ENCODE measurements at places on chromosomes 2 and 18.
A peak's percentile ranks its signal among the peaks of the same experiment; 100 is the strongest.

GRCh38 chr2:227414846-227415245 is 27.1 kb upstream of the SCYGR1 start:
- DNase-seq: no peak

GRCh38 chr2:150403457-150403856 is 84.0 kb downstream of the RND3 start:
- DNase-seq: no peak

DNA sequence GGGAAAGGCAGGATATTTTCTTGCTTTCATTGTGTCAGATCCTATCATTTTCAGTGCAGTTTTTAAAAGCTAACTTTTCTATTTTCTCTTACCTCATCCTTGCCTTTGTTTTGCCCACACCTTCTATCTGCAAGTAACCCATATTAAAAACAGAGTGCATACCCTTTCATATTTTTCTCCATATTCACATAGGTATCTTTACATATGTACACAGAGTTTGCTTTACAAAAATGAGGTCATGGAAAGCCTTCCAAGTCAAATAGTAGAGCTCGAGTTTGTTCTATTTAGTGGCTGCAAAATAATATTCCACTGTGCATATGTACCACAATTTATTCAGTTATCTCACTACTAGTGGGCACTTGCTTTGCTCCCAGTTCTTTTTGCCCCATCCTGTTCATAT is 3.9 kb upstream of the DHRS9 start:
- no peak for DNase-seq

DNA sequence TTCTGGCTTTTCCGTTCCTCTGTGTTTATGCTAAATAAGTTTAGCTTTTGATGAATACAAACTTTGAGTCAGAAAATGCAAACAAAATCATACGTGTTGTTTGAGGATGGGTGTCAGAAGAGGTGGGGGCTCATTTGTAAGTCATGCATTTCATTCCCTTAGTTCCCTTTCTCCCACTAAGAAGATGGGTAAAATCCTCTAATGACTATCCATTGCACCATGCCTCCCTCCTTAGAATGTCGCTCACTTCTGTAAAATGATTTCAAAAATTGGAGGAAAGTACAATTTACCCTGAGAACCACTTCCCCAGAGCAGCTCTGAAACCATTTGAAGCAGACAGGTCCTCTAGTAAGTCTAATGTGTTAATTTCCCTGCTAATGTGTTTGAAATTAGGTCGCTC is 629.6 kb upstream of the VRK2 start:
- no peak for DNase-seq

GRCh38 chr2:160223560-160223959 is 23.5 kb upstream of the ITGB6 start:
- no peak for DNase-seq

GRCh38 chr2:128710729-128711128 is 392.1 kb upstream of the HS6ST1 start:
- no peak for DNase-seq

GRCh38 chr2:53559302-53559966 is 208.2 kb upstream of the CHAC2 start:
- DNase-seq: no peak

DNA sequence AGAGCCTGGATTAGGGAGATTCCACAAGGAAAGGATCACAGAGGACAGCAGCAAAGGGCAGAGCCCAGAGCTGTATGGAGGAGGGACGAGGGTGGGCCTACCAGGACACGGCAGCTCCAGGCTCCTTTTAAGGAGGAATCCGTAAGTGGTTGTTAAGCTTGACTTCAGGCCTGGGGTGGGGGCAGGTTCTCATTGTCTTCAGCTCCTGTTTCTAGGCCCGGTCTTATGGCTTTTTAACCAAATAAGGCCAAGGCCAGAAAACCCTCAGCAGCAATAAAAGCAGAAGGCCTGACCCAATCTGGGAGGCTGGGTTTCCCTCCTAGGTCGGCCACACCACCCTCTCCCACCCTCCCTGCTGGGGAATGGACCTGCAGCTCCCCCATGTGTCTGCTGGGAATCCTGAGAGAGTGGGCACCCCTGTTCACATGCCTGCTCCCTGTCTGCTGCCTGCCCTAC is 111.2 kb downstream of the PLB1 start:
- DNase-seq: no peak

GRCh38 chr18:55048892-55049291 is 89.6 kb upstream of the CCDC68 start:
- DNase-seq: peak; percentile 30

GRCh38 chr2:221309892-221310583 is 262.1 kb downstream of the EPHA4 start:
- no peak for DNase-seq

DNA sequence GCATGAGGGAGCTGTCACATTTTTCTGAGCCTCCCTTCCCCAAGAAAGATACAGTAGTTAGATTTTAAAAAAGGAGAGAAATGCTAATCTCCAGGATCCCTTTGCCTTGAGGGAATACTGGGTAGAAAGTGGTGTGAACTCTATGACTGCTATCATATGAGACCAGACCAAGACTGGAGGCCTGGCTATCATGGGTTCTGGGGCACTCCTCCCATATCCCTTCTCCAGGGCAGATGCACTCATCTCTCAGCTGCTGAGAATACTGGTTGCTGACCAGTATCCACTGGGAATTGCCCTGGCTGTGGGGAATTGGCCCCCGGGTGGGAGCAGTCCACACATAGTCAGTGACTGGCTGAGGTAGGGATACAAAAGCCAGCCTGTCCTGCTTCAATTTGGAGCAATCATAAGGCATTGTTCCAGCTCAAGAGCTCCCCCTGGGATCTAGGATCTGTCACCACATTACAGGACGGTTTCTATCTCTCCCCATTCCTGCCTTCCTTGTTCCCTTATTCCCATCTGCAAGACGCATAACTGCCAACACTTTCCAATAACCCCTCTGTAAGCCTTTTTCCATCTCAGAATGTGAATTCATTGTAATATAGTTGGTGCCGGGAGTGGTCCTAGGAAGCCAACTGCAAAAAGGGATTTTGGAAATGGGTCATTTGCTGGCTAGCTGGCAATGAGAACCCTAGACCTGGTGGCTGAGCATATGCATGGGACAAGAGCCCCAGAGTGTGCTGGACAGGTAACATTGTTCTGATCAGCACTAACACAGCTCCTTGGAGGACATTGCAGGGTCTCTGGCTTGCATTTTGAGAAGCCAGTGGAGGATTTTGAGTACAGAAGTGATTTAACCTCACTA is 35.4 kb upstream of the REEP1 start:
- DNase-seq: peak; percentile 64

- DNase-seq: no peak
Observed at GRCh38 chr18:58320907-58321561, 277.0 kb downstream of the NEDD4L start.

GRCh38 chr18:14917311-14917710 is 169.3 kb downstream of the ANKRD30B start:
- DNase-seq: no peak

DNA sequence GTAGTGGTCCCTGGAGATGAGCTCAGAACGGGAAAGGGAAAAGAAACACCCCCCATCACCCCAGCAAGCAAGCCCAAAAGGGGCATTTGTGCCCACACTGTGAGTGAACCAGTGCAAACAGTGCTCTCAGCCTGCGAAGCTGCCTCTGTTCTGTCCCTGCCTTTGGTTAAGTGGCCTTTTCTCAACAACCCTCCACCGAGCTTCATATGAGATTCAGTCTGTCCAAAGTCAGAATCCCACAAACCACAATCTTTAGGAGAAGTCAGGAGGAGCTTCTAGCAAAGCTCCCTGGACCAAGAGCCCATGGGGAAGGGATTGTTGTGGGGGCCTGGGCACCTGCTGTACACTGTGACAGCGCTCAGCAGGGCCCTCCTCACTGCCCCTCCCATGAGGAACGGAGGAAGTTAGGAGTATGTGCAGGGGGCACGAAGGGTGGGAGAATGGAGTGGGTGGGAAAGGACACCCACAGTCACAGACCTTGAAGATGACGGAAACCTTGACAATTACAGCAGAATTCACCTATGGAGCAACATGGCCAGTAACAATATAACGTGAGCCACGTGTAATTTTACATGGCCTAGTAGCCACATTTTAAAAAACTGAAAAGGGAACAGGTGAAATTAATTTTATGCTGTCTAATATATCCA is 119.5 kb downstream of the SMAD7 start:
- no peak for DNase-seq

DNA sequence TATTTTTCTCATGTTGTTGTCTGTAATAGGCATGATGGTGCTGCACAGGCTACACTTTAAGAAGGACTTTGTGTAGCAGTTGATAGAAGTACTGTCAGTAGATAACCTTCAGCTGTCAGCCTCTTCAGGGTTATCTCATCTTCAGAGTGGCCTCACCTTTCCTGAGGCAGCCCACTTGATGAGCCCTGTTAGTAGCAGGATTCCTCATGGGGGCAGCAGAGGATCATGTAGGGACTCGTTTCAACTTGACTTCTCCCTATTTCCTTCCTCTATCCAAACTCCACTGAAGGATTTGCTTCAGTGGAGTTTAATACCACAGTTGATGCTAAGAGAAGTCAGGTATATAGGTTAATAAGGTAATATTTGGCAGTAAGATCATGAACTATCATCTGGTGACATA is 530.3 kb upstream of the FSIP2 start:
- no peak for DNase-seq

DNA sequence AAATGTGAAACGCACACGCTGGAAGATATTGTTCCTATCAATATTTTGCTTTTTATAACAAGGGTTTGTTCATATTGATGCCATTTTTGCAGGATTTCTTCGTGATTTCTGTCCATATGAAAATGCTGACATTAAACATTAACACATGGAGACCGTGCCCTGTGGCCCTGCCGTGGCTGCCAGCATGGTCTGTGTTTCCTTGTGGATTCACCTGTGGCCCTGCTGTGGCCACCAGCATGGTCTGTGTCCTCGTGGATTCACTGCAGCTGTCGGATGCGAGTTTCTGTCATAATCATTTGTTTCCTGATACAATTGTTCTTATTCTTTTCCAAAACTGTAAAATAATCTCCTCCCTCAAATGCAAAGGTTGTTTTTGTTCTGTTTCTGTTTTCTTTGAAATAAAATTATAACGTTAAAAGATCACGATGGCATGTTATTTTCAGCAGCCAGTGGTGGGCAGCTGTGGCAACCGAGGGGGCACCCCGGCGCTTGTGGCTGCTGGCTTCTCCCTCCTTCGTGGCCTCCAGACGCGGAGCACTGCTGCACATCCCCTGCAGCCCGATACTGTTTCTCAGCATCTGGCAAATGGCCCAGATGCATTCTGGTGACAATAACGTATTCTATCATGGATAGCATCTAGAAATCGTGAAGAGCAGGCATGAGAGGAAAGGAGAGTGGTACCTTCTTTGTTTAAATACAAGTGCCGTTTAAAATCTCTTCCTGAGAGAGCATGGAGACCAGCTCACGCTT is 143.5 kb downstream of the PTGR3 start:
- no peak for DNase-seq

GRCh38 chr2:824954-825353 is 125.7 kb upstream of the SNTG2 start:
- no peak for DNase-seq

DNA sequence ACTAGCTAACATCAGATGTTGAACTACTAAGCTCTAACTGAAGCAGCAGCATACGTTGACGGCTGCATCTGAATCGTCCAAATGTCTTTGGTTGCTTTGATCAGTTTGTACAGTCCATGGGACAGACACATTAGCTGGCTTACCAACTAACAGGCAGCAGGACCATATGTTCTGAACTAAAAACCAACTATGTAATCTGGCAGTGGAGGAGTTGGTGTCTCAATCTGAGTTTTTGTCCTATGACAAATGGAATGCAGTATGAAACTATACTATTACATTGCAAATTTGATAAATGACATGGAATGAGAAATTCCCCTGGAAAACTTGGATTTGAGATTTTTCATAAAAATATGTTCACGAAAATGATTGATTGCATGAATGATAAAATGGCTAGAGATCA is 79.5 kb downstream of the EPHA4 start:
- DNase-seq: peak; percentile 64

- DNase-seq: no peak
Observed at GRCh38 chr2:26470601-26471260, 7.2 kb downstream of the OTOF start.

- no peak for DNase-seq
Observed at GRCh38 chr2:172431463-172431862, 4.1 kb downstream of the ITGA6 start.

- no peak for DNase-seq
Observed at GRCh38 chr2:172087207-172087779, 2.0 kb downstream of the DLX1 start.

GRCh38 chr2:217231724-217232123 is 371.9 kb upstream of the TNP1 start:
- DNase-seq: no peak
